ENCODE measurements at places on chromosomes 1 and 21.

- peak; percentile 79 for DNase-seq
Measured at GRCh38 chr1:220983877-220984635, 104.8 kb downstream of the HLX start.

GRCh38 chr1:231040019-231040799 lies at the start of gene FAM89A:
Gene FAM89A, minus strand, starts transcription at chr1:231040254. Its CDS starts 43 bp downstream, at chr1:231040211.
- peak; percentile 50 for DNase-seq

GRCh38 chr1:221373795-221374194 lies 368.1 kb downstream of the DUSP10 start:
- DNase-seq, result no peak

- no peak for DNase-seq
Measured at GRCh38 chr1:55962472-55962871, 616.9 kb downstream of the PLPP3 start.

DNA sequence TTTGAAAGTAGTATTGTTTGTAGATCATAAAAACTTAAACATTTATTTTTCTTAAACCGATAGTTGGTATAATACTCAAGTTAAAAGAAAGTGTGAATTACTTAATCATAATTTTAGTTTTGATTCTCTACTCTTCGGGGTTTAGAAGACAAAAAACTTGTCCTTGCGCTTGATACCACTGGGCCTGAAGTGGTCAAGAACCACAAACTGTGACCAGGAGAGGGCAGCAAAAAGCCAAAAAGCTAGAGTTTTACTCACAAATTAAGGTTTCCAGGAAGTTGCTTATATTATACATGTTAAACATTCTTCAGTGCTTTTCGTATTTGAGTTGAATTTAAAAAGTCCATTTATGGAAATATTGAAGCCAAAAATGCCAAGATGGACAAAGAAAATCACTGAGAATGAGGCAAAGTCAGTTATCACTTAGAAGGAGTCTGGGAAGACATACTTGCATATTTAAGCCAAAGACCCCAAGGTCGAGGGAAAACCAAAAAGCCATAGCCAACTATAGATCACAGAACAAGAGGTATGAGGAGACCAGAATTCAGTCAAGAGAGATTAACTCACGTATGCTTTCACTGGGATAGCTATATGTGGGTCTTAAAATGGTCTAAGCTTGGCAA lies 34.2 kb downstream of the EFCAB7 start:
- peak; percentile 83 for DNase-seq

DNA sequence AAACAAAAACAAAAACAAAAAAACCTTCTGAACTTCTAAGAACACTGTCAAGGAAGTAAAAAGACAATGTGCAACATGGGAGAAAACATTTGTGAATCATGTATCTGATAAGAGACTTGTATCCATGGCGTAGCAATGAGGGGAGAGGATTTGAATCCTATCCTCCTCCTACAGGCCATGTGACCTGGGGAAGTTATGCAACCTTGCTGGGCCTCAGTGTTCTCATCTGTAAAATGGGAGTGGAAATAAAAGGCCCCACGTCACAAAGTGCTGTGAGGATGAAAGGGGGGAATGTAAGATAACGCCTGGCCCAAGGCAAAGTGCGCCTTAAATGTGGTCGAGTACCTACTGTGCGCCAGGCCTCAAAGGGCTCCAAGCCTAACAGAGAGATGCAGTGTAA lies 83.7 kb downstream of the DISP3 start:
- no peak for DNase-seq

GRCh38 chr1:166378805-166379204 lies 212.0 kb upstream of the FAM78B start:
- DNase-seq, result no peak

GRCh38 chr1:90411185-90411584 lies 305.9 kb downstream of the BARHL2 start:
- no peak for DNase-seq

GRCh38 chr1:36397378-36398230 lies at the start of gene LSM10:
Gene LSM10, minus strand, starts transcription at chr1:36397908. Its CDS starts 3,779 bp downstream, at chr1:36394129.
- DNase-seq, result peak; percentile 99

- DNase-seq, result no peak
Measured at GRCh38 chr1:150160964-150161621, 11.4 kb downstream of the PLEKHO1 start.

- no peak for DNase-seq
Measured at GRCh38 chr1:106980121-106980520, 76.4 kb upstream of the PRMT6 start.

DNA sequence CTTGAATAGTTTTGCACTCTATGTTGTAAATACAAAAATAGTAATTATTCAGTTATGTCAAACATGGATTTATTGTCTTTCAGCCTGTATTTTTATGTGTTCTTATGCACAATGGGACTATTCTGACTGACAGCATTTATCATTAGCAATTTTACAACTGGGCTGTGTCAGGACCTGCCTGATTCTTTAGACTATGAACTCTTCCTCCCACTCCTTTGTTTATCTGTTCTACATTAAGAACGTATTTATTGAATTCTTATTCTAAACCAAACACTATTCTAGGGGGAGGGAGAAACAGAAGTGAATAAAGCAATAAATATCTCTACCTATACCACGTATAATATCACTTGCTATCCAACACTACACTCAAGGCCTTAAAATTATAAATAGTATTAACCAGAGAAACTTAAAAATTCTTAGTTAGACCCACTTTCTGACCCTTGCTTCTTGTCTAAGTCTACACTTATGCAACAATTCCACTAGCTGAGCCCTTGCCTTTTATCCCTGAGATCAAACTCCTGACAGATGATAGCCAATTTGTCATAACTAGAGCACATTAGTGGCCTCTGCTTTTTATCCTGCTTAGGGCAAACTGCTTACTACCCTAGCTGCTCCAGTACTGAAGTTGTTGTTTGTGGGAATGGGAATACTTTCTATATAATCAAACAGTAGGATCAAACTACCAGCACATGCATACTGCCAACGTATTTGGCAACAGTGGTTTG lies 494.3 kb downstream of the BRINP3 start:
- no peak for DNase-seq

- no peak for DNase-seq
Measured at GRCh38 chr1:24002695-24003094, 22.6 kb upstream of the SRSF10 start.

GRCh38 chr1:207084701-207085180 lies 3.9 kb upstream of the C4BPB start:
- peak; percentile 92 for DNase-seq

- DNase-seq, result no peak
Measured at GRCh38 chr1:103144681-103145080, 36.4 kb upstream of the COL11A1 start.

- no peak for DNase-seq
Measured at GRCh38 chr1:54186056-54186455, 13.8 kb downstream of the CYB5RL start.

DNA sequence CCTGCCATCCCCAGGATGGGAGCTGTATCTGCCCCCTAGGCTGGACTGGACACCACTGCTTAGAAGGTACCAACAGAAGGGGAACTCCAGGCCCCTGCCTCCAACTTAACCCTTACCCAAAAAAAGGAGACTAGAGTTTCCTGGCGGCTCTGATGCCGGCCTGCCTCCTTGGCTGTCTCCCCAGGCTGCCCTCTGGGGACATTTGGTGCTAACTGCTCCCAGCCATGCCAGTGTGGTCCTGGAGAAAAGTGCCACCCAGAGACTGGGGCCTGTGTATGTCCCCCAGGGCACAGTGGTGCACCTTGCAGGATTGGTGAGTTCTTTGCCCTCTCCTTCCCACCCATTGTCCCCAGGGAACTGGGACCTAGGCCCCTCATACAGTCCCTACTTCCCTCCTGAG lies 8.1 kb upstream of the LRRC71 start:
- no peak for DNase-seq

GRCh38 chr1:162223488-162223887 lies 153.2 kb downstream of the SPATA46 start:
- DNase-seq, result no peak

DNA sequence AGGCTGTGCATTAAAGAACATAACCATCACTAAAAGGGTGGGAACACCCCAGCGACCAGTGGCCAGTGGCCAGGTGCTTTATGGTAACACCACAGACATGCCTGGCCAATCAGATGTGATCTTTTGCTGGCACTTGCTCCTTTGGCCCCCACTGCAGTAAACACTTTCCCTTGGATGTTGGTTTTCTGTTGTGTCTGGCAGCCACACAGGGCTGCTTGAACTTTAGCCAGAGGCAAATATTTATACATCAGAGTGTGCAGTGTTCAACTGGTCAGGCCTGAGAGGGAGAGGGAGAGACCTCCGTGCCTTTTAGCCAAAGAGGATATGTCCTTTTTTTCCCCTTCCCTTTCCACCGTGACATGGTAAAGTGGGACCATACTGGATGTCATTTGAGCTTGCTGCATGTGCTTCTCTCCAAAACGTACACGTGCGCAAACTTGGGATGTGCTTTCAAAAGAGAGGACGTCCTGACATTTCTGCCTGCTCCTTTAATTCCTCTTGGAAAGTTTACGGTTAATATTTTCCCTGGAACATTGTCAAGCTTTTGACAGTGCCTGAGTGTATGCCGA lies 101.2 kb downstream of the NFIA start:
- no peak for DNase-seq

GRCh38 chr1:185646202-185646683 lies 87.9 kb upstream of the HMCN1 start:
- peak; percentile 94 for DNase-seq

GRCh38 chr1:154334079-154335024 lies 9.0 kb downstream of the ATP8B2 start:
- DNase-seq, result no peak

- DNase-seq, result peak; percentile 3
Measured at GRCh38 chr1:149848340-149849110, 50.8 kb upstream of the BOLA1 start.

DNA sequence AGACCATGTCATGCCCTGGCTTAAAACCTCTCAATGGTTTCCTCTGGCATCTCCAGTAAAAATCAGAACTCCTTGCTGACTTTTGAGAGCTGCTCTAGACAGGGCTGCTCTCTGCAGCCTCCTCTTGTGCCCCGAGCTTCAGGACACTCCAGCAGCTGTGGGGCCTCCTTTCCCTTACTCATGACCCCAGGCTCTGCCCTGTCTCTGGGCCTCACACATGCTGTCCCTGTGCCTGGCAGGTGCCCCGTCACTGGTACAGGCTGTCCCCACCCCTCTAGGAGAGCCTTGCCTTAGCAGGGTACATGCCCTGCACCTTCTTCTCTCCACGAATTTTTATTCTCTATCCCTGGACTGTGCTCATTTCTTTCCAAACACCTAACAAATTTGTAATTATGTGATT lies 43.2 kb downstream of the HIVEP3 start:
- no peak for DNase-seq

DNA sequence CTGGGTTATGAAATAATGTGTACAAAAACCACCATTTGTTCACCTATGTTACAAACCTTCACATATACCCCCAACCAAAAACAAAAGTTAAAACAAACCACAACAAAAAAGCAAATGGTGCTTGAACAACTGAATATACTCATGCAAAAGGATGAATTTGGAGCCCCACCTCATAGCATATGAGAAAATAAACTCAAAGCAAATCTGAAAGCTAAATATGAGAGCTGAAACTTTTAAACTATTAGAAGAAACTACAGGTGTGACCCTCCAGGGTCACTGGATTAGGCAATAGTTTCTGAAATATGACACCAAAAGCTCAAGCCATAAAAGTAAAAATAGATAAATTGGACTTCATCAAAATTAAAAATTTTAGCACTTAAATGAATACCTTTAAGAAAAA lies 215.5 kb upstream of the CHRM3 start:
- no peak for DNase-seq

- DNase-seq, result peak; percentile 64
Measured at GRCh38 chr1:6183520-6183989, 3.4 kb upstream of the CHD5 start.

DNA sequence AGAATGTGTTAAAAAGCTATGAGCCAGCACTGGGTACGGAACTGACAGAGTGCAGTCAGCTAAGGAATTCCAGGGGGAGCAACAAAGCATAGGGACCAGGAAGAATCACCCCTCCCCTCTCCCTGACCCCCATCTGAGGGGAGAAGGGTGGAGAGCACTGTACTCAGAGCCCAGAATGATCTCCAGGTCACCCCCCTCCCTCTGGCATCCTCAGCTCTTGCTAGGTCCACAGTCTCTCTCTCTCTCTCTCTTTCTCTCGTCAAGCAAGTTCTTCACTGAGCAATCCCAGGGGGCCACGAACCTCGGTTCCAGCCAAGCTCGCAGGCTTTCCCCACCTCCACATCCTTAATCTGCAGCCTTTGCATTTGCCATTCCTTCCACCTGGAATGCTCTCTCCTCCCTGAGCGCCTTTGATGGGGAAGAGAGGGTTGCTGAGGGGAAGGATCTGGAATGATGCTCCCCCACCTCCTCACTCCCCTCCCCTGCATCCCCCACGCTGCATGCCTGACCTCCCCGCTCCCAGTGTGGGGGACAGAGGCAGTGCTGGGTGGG lies 6.7 kb upstream of the WASF2 start:
- DNase-seq, result peak; percentile 96

- DNase-seq, result no peak
Measured at GRCh38 chr1:59609245-59609644, 205.5 kb upstream of the HOOK1 start.

GRCh38 chr1:2274929-2275475 lies 46.9 kb downstream of the SKI start:
- no peak for DNase-seq

DNA sequence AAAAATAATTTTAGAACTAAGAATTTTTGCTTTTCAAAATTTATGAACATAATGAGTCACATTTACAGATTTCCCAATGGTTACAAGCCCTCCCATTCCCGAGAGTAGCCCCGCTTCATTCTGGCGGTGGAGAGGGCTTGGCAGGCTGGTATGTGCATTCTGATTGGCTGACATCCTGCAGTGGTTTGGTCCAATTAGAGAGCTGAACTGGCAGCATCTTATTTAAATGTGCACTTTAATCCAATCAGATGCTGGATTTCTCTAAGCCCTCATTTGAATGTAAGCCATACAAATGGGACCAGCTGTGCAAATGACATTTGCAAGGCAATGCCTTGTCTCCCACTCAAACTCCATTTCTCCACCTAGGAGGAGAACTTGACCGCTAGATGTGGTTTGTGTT lies 18.0 kb upstream of the TRIM17 start:
- peak; percentile 66 for DNase-seq

DNA sequence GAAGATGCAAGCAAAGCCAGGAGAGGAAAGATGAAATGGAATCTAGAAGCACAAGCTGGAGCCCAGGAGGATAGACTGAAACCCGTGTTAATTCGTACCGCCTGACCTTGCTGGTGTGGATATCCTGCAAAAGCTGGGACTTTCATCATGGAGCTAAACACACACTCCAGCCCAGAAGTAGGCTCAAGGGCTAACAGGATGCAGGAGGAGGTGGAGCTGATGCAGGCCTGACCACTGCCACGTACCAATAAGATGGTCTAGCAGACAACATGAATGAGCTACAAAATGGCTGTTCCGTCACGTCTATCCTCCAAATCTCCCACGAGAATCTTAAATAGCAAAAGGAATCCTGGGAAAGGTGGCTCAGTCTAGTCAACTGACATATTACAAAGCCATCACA lies 270.3 kb downstream of the SDCCAG8 start:
- DNase-seq, result no peak

All from GM23338 (cell line).